Activated naive CD4-positive, alpha-beta T cell treated with anti-CD3 and anti-CD28 coated beads, Interleukin-2, amount 50 U/mL, for 72 hours (primary cell): ENCODE measurements at places on chromosomes 3 and 15. TPM values are rescaled to one million over a fixed set of nuclear protein-coding genes. Genes with fewer than 3 reads are reported as not detected.

GRCh38 chr3:149969110-149969939, 1.4 kb downstream of the PFN2 start:
- no peak for DNase-seq

- DNase-seq, result no peak
Observed at GRCh38 chr15:50798684-50799083, 33.2 kb upstream of the SPPL2A start.

GRCh38 chr3:100838157-100838556, 128.9 kb downstream of the TFG start:
- DNase-seq, result no peak

- peak; percentile 20 for DNase-seq
Observed at GRCh38 chr3:194283221-194284006, 67.7 kb downstream of the CPN2 start.

GRCh38 chr3:125039131-125040100, 16.4 kb downstream of the HEG1 start:
- DNase-seq, result no peak

DNA sequence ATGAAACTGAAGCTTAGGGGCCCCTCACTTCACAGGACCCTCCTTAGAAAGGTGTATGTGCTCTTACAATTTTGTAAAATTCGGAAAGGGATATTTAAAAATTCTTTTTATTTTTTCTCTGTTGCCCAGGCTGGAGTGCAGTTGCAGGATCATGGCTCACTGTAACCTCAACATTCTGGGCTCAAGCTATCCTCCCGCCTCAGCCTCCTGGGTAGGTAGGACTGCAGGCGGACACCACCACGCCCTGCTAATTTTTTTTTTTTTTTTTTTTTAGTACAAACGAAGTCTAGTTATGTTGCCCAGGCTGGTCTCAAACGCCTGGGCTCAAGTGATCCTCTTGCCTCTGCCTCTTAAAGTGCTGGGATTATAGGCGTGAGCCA, 45.1 kb upstream of the SPATA12 start:
- DNase-seq, result no peak

DNA sequence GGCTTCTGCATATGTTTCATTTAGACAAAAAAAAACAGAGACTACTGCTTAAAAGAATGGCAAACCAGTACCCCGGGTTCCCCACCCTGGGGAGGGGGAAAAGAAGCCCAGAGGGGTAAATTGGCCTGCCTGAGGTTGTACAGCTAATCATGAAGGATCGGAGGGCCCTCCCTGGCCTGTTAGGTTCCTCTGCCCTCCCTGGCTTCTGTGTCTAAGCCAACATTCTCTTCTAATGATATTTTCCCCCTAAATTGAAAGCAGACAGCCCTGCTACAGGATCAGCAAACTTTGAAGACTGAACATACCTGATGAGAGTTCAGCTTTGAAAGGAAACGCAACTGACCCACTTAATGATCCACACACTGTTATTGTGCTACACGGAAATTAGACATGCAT, 2.5 kb downstream of the ARHGAP31 start:
- DNase-seq, result no peak

GRCh38 chr3:16608816-16609215, 3.6 kb upstream of the DAZL start:
- no peak for DNase-seq

TNNC1 gene
- 6.6 TPM for total RNA-seq

IL20RB gene
- 1.8 TPM for total RNA-seq
